ENCODE measurements at places on chromosomes 3 and 15.

DNA sequence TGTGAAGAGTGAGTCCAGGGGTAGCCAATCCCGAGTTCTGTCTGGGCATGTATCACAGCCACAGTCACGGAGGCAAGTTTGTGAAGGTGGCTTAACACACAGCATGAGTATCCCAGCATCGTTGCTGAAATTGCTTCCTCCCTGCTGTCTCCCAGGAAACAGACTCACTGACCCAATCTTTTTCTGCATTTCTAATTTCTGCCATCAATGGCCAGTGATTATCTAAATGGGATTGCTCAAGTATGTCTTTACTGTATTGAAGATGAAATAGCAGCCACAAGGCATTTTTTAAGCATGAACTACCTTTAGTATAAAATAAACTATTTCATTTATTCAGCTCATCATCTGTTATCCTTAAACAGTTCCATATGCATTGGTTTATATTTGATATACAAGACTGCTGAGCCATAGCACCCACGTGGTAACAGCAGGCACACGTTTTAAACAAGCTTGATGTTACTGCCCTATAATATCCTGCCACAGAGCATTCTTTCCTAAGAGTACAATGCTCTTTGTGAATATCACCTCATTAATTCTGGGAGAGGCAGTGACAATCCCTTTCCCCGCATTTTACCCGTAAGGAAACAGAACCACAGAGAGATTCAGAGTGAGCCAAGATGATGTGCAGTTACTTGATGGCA lies 276.6 kb upstream of the THBS1 start:
- DNase-seq, result no peak

GRCh38 chr3:129449279-129450115 lies 9.5 kb downstream of the IFT122 start:
- DNase-seq, result no peak

DNA sequence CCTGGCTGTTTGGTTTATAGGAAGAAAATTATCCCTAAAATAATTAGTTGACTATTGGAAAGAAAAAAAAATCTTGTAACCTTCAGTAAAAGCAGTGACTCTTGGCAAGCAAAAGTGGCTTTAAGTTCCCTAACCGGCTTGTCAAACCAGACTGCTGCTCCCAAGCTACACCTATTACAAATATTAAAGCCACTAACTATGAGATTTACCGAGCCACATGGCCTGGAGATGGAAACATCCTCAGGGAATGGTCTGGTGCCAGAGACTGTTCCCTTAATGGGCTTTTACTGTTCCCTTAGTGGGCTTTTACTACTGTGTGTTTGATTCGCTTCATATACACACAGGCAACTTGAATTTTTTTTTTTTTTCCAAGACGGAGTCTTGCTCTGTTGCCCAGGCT lies 35.9 kb upstream of the ZNF774 start:
- no peak for DNase-seq

DNA sequence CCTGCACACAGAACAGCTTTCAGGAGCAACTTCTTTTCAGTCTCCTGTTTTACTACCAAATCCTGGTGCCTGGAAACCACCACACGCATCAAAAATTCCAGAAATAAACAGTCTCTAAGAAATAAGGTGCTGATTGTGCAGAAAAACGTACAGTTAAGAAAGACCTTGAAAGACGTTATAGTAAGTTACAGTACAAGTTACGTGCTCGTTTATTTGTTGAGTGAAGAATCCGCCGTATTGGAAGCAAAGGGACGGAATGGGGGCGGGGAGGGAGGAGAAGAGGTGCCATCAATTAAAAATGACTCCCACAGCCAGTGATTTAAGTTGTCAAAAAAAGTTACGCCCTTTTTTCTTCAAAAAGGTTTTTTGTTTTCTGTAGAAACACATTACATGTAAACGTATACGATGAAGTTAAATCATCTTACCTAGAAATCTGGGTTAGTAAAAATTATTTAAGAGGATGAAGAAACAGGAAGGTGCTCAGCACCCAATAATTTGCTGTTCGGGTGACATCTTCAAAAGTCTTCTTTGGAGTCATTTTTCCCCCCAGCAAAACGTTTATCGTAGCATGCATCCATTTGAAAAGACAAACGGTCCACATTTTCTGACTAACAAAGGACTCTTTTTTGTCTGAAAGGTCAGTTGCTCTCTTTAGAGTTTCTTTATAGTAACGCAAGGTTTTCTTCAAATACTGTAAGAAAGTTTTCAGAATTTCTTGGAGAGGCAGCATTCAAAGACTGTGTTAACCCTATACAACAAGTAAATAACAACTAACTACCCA lies 782 bp upstream of the UACA start:
- DNase-seq, result no peak

GRCh38 chr3:77868725-77869124 lies 828.8 kb downstream of the ROBO2 start:
- DNase-seq, result no peak

- DNase-seq, result no peak
Measured at GRCh38 chr15:88605189-88606069, 15.7 kb upstream of the AEN start.

DNA sequence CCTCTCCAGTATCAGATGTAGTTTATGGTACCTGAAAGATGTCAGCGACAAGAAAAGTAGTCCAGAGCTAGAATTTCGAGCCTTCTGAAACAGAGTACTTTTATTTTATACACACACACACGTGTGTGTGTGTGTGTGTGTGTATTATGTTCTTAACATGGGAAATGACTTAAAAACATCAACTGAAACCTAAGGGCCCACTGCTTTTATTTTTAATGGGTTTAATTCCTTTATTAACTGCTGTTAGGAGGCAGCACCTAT lies 1.9 kb downstream of the TCF12 start:
- no peak for DNase-seq

DNA sequence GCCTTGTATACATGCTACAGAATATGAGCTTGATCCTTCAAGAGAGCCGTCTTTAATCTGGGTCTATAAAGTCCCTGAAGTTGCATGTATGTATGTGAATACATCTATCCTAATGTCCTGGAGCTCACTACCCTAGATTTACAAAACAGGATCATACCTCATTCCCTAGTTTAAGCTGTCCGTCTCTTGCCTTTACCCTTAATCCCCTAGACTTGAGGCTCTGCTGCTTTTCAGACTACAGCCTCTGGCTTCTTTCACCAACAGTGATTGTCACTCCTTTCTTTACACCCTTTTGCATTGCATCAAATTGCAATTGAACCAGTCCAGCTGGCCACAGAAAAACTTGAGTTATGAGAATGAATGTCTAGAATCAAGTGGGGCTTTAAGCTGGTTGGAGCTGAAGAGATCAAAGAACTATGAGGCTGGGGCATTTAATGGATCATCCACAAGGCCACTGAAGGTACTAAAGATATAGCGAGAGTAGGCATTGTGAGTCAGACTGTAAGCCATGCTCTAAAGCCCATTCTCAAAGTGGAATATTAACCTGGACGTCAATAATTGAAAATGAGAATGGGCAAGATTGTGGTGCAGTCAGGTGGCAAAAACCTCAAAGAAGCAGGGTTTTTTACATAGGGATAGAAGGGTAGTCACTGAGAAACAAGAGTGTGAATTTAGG lies 12.3 kb upstream of the PLD1 start:
- no peak for DNase-seq

GRCh38 chr15:31574766-31575165 lies 248.1 kb downstream of the KLF13 start:
- no peak for DNase-seq

DNA sequence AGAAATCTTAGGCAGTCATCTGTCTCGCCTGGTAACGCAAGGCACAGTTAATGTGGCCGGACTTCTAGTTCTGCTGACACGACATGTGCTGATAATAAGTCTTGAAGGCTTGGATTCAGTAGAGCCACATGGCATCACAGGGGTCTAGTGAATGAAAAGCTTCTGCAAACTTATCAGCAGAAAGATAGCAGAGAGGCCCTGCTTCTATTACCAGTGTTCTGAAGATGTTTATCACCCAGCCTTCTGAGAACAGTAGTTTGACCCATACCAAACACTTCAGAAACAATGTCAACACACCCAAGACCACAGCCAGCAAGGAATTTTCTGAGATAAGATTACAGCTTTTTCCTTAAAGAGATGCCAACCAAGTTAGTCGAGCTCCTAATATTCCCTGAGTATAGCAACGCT lies 102.7 kb upstream of the UMPS start:
- DNase-seq, result no peak

GRCh38 chr3:39657775-39658174 lies 151.6 kb upstream of the MYRIP start:
- DNase-seq, result no peak

- no peak for DNase-seq
Measured at GRCh38 chr3:118067439-118067838, 967.2 kb downstream of the IGSF11 start.

- no peak for DNase-seq
Measured at GRCh38 chr3:31240466-31240865, 292.3 kb upstream of the STT3B start.

GRCh38 chr3:76866729-76867408 lies 173.0 kb upstream of the ROBO2 start:
- DNase-seq, result no peak

GRCh38 chr3:186679151-186679550 lies 13.3 kb downstream of the HRG start:
- no peak for DNase-seq

- DNase-seq, result no peak
Measured at GRCh38 chr15:65333856-65334255, 29.4 kb downstream of the RNU5B-1 start.

GRCh38 chr15:100901296-100901695 lies 17.9 kb upstream of the LRRK1 start:
- no peak for DNase-seq

DNA sequence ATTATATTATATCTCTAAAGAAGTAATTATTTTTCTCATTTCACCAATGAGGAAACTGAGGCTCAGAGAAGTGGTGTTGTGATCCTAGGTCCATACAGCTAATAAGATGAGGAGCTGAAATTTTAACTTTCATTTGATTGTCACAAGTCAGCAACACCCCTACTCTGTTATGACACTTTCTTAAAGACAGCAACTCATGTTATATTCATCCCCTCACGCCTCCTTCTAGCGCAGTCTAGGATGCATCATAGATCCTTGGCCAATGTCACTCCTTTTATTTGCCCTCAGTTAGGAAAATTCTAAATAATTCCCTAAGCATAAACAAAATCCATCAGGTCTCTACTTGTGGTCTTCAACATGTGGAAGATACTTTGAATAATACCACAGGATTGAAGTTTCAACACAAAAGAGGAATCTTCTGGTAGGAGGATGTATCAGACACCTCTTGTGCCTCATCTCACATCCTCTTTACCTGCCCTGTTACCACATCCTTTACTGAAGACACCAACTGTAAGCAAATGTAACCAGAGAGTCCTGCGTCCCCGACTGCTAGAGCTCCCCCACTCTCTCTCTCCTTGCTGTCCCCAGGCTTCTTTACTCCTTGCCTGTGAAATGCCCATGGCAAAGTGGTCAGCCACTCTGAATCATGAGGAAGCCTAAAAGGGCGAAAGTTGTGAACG lies 53.7 kb downstream of the TRIM42 start:
- no peak for DNase-seq

DNA sequence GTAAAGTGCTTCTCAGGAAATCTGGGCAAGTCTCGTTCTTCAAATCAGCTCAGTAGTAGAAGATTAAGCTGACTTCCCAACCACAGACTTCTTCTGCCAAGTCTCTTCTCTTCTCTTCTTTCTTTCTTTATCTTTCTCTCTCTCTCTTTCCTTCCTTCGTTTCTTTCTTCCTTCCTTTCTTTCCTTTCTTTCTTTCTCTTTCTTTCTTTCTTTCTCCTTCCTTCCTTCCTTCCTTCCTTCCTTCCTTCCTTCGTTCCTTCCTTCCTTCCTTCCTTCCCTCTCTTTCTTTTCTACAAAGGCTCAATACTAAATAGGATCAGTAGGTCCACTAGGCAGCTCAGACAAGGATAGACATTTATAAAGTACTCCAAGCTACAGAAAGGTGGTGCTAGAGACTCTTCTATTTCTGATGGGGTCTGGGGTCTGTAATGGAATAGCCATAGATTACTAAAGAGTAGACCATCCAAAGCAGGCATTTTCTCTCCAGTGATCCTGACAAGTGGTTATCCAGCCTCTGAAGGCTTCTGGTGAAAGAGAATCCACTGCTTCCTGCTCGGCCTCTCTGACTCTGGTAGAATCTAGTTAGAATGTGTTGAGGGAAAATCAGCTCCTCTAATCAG lies 100.8 kb downstream of the TPRG1 start:
- no peak for DNase-seq

GRCh38 chr3:13501056-13501455 lies 20.9 kb downstream of the HDAC11 start:
- no peak for DNase-seq

GRCh38 chr3:179750720-179751328 lies 98.0 kb downstream of the USP13 start:
- DNase-seq, result no peak

DNA sequence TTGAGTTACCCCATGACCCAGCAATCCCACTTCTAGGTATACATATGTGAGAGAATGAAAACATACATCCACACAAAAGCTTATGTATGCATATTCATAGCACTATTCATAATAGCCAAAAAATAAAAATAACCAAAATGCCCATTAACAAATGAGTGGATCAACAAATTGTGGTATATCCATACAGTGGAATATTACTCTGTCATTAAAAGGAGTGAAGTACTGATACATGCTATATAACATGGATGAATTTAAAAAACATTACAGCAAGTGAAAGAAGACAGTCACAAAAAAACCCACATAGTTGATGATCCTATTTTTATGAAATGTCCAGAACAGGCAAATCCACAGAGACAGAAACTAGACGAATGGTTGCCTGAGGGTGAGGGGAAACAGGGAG lies 5.2 kb downstream of the C3orf20 start:
- no peak for DNase-seq

DNA sequence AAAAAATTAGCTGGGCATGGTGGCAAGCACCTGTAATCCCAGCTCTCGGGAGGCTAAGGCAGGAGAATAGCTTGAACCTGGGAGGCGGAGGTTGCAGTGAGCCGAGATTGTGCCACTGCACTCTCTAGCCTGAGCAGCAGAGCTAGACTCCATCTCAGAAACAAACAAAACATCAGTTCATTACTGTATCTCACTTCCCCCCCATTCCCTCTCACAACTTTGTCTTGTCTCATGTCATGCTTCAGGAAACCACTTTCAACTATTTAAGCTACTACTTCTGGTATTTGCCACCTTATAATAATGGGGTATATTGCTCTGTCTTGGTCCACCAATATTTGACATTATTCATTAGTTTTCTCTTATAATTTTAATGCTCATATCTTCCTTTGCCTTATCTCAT lies 26.2 kb downstream of the PIK3CA start:
- no peak for DNase-seq

DNA sequence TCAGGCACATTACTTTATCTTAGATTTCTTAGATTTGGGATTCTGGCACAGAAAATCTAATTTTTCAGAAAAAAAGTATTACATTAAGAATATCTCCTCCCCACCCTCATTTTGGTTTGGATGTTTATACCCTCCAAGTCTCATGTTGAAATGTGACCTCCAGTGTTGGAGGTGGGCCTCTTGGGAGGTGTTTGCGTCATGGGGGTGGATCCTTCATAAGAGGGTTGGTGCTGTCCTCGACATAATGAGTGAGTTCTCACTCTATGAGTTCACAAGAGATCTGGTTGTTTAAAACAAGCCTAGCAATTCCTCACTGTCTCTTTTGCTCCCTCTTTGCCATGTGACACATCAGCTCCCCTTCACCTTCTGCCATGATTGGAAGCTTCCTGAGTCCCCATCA lies 45.6 kb upstream of the WWTR1 start:
- no peak for DNase-seq

GRCh38 chr15:71338265-71338664 lies 223.0 kb downstream of the THSD4 start:
- no peak for DNase-seq

GRCh38 chr3:115040673-115041286 lies 106.3 kb downstream of the ZBTB20 start:
- DNase-seq, result no peak

GRCh38 chr3:177742273-177742672 lies 545.0 kb upstream of the TBL1XR1 start:
- DNase-seq, result no peak

All from activated CD8-positive, alpha-beta memory T cell treated with anti-CD3 and anti-CD28 coated beads for 4 hours (primary cell).